Ovary (tissue), 10 donors: ENCODE measurements at places on chromosomes 16 and 17. TPM values are rescaled to one million over a fixed set of nuclear protein-coding genes. Genes with fewer than 3 reads are reported as not detected.

GRCh38 chr16:87961623-87962022 lies 10.4 kb downstream of the BANP start:
- DNase-seq, result no peak

DNA sequence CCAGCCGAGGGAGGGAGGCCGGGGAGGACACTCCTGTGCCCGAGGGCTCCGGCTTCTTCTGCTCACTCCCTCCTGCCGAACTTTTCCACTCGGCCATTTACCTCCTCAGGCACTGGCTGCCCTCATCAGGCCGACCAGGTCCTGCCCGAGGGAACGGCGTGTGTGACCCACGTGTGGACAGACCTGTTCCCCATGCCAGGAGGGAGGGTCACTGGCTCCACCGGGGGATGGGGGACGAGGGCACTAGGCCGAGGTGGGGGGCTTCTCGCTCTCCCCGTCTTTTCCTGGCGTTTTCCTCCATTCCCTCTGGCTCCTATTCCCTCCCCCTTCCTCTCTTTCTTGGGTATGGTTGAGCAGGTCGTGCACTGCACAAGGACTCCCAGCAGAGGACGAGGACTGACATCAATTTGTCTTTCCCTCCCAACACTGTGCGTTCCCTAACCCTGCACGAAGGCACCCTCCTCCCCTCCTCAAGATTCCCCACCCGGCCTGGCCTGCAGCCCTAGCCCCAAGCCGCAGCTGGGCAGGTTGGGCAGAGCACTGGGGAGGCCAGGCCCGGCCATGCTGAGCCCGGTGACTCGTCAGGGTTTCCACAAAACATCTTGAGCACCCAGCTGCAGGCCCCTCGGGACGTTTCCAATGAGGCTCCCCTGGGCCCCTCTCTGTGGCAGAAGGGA lies 3.2 kb upstream of the IL17C start:
- no peak for DNase-seq

DNA sequence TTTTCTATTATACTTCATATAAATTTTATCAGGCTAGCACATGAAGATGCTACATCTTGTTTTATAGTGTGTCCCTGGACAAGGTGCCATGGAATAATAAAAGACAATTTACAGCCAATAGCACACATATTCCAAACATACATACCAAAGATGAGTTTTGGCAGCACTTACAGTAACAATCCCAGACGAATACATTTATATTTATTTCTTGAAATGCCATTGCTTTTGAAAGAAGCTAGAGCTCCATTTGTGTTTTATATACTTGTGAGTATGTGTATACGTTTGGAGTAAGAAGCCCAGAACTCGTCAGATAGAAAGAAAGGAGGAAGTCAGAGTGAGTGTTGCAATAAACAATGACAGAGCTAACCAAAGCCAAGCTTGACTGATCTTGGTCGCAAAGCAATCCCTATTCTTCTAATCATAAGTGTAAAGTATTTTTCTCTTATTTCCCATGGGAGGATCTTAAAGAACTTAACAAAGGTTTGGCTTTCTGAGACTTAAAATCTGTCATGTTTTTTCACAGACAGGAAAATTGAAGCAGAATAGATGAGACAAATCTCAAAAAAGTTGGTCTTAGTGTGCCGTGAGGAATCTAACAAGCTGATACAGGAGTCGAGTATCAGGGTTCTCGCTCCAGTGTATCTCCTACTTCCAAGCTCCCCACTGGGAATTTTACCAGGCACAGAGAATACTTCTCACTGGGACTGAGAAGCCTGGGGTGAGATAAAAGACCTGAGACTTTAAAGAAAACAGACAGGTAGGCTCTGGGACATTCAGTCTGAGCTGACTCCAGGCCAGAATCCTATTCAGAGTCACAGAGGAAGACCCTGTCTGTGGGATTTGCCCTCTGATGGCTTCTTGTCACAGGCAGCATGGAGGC lies 175.4 kb downstream of the AATF start:
- DNase-seq, result no peak

GRCh38 chr17:33277436-33278100 lies 15.5 kb downstream of the ASIC2 start:
- no peak for DNase-seq

- DNase-seq, result no peak
Measured at GRCh38 chr17:64520359-64520758, 13.6 kb downstream of the CEP95 start.

- no peak for DNase-seq
Measured at GRCh38 chr17:9522074-9522473, 53.5 kb downstream of the STX8 start.

MYOCD gene
- total RNA-seq, result 7.9 TPM
